ENCODE measurements at places on chromosomes 13 and 19.

DNA sequence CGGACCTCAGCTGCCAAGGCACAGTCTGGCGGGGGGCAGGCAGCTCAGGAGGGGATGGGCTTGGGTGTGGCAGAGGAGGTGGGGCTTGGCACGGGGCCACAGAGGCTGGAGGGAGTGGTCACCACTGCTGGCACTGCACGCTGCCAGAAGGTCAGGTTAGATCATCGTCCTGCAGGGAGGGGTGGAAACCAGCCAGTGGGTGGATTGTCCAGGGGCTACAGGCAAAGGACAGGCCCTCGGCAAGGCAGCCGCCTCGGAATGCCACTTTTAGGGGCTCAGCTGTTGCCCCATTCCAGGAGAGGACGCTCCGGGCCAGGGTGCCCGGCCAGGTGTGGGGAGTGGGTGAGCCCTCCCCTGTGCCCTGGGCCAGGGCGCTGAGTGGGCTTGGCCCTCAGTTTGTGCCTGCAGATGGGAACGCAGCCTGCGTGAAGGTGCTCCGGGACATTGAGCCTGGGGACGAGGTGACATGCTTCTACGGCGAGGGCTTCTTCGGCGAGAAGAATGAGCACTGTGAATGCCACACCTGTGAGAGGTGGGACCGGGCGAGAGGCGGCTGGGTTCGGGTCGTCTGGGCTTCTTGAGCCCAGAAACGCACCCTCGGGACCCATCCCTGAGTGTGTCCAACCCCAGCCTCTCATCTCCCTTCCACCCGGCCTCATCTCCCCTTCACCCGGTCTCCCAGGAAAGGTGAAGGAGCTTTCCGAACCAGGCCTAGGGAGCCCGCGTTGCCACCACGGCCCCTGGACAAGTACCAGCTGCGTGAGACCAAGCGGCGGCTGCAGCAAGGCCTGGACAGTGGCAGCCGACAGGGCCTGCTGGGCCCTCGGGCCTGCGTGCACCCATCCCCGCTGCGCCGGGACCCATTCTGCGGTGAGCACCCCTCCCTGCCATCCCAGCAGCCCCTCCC, 6.4 kb downstream of the KMT5C start:
- DNase-seq: peak; percentile 54

DNA sequence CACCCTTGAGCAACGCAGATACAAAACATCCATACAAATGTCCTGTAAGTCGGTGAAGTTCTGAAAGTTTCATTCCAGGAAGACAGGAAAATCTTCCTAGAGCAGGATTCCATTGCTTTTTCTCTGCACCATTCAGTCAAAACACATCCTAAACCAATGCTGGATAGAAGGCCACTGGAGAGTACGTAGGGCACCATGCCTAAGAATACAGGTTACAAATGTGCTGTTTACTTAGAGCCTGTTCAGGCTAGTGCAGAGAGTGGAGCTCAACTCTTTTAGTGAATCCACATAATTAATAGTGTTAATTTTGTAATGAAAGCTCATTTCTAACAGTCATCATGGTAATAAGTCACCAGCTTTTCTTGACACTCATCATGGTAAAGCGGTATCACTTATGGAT, 187.6 kb downstream of the NHLRC3 start:
- no peak for DNase-seq

DNA sequence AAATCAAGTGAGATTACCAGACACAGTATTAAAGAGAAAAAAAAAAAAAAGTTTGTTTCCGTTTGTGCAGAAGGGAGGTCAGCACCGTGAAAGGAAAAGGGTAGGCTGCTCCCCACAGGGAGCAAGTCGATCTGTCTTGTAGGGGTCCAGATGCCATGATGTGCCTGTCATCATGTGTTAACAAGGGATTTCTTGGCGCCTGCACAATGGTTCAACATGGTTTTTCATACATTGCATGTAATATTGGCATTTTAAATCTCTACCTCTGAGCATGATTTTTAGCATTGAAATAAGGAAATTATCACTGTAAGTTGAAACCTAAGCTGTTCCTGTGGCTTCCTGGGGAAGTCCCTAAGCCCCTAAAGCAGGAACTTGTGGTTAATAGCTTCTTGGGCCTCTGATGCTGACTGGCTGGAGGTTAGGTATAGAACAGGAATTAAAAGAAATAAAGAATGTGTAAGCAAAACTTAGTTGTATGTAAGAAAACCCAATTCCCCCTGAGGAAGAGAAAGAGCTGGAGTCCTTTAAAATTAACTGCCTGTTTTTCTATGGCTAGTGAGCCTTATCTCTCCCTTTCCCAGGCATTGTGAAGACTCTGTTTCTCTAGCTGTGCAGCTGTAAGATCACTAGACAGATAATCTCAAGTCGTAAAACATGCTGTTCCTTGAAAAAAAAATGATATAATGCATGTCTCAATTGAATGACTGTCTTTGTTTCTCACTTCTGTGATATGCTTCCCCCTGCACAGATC, 7.4 kb upstream of the FCGBP start:
- DNase-seq: peak; percentile 77

- DNase-seq: no peak
Measured at GRCh38 chr13:22235950-22236290, 565.0 kb downstream of the FGF9 start.

DNA sequence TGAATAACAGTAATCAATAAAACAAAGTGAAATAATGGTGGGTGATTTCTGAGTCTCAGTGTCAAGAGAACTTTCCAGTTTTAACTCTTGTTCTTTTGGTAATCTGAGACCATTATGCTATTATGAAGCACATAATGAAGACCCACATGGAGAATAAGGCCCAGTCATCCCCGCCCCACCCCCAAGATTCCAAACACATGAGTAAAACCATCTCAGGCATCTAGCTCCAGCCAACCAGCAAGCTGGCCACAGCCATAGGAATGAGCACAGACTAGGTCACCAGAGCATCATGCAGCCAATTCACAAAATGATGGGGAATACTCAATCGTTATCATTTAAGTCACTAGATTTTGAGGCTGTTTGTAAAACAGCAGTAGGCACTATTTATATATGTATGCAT, 1769.0 kb upstream of the PCDH20 start:
- DNase-seq: no peak

GRCh38 chr13:101774393-101774792, 321.9 kb downstream of the ITGBL1 start:
- no peak for DNase-seq

DNA sequence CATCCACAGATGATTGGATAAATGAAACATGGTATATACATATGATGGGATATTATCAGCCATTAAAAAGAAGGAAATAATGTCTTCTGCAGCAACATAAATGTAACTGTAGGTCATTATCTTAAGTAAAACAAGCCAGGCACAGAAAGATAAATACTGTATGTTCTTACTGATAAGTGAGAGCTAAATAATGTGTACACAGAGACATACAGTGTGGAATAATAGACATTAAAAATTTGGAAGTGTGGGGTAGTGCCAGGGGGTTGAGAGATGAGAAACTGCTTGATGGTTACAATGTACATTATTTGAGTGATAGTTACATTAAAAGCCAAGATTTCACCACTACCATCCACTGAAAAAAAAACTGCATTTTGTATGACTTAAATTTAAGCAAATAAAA, 26.0 kb upstream of the GPC6 start:
- no peak for DNase-seq

DNA sequence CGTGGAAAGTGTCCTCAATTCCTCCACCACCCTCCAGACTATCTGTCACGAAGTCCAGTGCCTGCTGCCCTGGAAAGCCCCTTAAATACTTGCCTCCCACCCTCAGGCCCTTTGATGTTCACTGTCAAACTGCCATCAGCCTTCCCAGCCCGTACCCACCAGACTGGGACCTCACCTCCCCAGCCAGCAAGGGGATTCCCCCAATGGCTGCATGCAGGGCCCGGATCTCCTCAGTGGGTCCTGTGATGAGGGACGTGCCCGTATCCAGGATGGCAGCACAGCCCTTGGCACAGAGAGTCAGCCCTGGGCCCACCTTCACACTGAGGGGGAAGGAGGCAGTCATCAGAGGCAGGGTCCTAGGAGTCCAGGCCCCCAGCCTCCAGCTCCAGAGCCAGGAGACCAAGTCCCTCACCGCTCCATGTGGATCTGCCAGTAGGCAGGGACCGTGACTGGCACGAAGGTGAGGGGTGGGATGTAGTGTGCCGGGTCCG, 6.1 kb downstream of the NAPSA start:
- DNase-seq: no peak

GRCh38 chr19:39156326-39157230, 31.0 kb downstream of the PAK4 start:
- DNase-seq: peak; percentile 60

DNA sequence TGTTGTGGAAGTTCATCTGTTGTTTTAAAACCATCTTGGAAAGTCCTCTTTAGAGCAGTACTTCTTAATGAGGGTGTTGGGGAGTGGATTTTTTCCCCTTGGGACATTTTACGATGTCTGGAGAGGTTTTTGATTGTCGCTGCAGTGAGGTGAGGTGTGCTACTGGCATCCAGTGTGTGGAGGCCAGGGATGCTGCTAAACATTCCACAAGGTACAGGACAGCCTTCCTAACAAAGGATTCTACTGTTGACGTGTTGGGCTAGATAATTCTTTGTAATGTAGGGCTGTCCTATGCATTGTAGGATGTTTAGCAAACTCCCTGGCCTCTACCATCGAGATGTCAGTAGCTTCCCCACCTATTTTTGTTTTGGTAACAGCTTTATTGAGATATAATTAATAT, 33.3 kb downstream of the NAA16 start:
- DNase-seq: no peak

GRCh38 chr19:16202320-16203255, 4.9 kb downstream of the AP1M1 start:
- no peak for DNase-seq

- peak; percentile 91 for DNase-seq
Measured at GRCh38 chr19:23762884-23763711, 4.4 kb upstream of the ZNF681 start.

- no peak for DNase-seq
Measured at GRCh38 chr13:29448174-29448573, 147.3 kb downstream of the SLC7A1 start.

- DNase-seq: no peak
Measured at GRCh38 chr19:48696353-48697010, 711 bp downstream of the FUT2 start.

DNA sequence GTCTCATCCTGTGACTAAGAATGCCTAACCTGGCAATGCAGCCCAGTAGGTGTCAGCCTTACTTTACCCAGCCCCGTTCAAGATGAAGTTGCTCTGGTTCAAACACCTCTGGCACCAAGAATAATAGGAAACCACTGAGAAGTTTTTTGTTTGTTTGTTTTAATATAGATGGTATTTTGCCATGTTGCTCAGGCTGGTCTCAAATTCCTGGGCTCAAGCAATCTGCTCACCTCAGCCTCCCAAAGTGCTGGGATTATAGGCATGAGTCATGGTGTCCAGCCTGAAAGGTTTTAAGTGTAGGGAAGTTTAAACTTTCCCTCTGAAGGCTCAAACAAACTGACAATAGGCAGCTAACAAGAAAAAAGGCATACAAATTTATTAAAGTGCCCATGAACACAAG, 51.2 kb upstream of the ABCC4 start:
- DNase-seq: peak; percentile 22

DNA sequence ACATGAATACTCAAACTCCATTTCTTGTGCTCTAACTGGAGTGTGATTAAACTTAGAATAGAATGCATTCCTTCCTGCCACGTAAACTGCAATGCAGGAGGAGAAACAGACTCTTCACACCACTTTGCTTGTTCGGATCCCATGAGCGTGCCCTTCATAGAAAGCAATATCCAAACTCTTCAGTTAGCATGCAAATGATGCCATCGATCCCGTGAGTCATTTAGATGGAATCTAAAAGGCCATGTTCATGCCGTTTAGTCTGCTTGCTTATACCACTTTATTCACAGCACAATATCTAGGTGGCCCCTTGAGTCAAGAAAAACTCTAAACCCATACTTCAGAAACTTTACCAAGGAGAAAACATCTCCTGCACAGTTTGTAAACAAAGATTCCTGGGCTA, 225.8 kb downstream of the OXGR1 start:
- peak; percentile 9 for DNase-seq

DNA sequence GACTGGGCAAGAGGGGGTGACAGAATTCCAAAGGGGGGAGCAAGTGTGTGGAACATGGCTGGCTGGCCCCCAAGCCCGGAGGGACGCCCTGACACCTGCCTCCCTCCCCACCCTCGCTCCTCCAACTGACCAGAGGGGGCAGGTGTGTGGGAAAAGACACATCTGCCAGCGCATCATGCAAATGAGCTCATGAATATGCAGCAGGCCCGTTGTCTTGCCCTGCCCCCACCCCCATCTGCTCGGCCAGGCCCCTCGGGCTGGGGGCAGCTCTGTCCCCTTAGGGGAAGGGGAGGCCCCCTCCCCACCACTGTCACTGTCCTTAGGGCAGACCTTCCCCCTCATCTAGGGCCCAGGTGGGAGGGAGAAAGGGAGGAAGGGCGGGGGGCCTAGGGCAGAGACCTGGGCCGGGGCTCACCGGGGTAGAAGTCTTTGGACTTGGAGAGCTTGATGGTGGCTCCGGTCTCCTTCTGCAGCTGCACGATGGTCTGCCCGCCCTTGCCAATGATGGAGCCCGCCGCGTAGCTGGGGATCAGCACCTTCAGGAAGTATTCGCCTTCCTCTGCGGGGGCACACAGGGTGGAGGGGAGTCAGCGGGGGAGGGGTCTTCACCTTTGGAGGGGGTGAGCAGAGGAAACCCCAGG, 12.9 kb downstream of the NOVA2 start:
- DNase-seq: no peak

- no peak for DNase-seq
Measured at GRCh38 chr19:19637523-19638251, 5.8 kb downstream of the GMIP start.

DNA sequence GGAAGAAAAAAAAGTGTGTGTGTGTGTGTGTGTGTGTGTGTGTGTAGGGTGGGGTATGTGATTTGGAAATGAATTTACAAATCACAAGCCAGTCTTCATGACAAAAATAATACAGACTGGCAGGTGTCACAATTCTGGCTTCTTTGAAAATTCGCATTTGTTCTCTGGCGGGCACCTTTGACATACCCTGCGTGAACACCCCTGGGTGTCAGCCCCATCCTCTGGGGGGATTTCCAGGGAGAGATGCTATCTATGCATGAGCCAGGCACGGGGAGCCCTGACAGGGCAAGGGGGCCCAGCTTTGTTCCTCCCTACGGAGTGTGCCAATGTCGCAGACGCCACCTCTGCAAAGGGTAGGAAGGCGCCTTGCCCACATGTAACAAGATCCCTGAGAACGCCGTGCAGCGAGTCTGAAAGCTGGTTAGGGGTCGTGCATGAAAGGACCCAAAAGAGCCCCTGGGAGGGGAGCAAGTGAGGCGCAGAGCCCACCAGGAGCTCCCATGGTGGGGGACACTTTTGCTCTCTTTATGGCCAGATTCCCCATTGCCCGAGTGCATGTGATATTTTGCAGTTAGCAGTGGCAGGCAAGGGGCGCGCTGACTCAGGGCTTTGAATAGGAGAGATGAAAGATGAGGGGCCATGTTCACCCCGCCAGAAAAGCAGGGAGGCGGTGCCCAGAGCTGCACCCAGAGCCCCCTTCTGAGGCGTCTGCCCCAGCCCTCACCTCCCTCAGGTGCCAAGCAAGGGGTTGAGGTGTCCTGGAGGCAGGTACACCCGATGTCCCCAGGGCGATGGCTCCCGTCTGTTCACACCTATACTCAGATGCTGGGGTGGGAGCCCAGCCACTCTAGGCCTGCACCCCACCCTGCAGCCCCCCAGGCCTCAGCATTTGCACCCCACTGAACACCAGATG, 45.3 kb downstream of the KLF2 start:
- no peak for DNase-seq

- DNase-seq: no peak
Measured at GRCh38 chr13:113420232-113420631, 33.1 kb downstream of the ADPRHL1 start.

- no peak for DNase-seq
Measured at GRCh38 chr13:60016229-60016628, 147.5 kb downstream of the DIAPH3 start.

Data from Daoy (cell line).